ENCODE measurements at places on chromosomes 7 and 10.

- peak; percentile 72 for DNase-seq
These were observed 13.9 kb downstream of the OSBPL3 start for GRCh38 chr7:24965831-24966708.

DNA sequence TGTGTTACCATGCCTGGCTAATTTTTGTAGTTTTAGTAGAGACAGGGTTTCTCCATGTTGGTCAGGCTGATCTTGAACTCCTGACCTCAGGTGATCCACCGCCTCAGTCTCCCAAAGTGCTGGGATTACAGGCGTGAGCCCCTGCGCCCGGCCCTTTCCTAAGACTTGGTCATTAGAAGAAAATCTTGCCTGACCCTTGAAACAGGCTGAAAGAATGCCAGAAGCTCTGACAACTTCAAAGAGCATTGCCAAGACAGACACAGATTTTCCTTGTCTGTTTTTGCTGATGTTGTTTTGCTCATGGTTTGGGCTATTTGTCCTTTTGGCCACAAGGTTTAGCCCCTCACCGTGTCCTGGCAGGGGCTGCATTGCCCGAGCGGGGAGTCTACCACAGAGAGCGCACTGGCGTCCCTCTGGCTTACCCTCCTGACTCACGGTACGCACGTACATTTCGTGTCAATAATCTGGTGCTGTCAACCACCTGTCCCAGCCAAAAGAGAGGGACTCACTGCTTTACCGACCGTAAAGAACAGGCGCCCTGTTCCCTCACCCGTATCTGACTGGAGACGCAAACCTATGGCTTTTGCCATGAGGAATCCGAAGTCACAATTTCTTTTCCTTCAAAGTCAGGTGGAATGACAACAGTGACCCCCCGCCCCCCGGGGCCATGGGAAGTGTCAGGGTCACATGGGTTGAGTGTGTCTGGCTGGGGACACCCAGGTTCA, 10.1 kb upstream of the INPP5A start:
- no peak for DNase-seq

DNA sequence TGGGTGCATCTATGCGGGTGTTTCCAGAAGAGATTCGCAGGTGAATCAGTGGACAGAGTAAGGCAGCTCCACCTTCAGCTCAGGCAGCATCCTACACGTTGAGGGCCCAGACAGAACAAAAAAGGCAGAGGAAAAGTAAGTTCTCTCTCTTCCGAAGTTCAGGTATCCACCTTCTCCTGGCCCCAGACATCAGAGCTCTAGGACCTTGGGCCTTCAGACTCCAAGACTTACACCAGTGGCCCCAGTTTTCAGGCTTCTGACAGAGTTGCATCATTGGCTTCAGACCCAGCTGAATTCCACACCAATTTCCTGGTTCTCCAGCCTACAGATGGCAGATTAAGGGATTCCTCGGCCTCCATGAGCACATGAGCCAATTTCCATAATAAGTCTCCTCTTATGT, 102.2 kb upstream of the GPR26 start:
- no peak for DNase-seq

DNA sequence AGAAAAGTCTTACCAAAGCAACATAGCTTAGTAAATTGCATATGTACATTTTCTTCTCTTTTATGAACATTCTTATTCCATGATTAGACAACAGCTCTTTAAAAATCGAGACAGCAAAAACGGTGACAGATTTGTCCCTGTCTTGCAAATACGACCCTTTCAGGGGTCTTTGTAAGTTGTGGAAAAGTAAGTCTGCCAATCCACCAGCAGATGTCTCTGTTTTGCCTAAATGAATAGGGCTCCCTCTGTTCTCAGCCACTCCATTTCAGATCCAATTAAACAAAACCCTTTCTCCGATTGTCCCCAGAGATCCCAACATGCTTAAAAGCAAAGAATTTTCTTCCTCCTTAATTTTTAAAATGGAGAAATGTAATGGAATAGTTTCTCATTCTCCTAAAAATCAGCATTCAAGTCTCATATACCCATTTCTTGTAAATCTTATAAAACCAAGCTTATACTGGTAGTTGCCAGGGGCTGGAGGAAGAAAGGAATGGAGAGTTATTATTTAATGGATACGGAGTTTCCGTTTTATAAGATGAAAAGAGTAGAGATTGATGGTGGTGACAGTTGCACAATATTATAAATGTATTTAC, 61.0 kb upstream of the NFE2L3 start:
- peak; percentile 80 for DNase-seq

DNA sequence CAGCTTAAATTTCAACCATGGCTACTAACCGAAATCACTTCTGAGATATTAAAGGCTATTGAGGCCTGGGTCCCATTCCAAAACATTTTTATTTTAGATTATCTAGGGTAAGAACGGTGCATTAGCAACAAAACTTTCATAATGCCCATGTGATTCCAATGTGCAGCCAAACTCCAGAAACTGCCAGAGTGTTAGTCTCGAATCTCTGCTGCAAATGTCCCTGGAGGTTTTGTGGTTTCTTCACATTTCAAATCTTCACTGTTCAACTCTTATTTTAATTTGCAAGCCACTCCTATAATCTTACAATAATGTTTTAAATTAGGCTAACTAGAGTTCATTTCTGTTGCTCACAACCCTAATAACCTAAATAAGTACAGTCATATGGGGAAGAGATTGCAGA, 357.0 kb downstream of the PHF14 start:
- DNase-seq: no peak

GRCh38 chr10:121854809-121855445, 72.9 kb downstream of the ATE1 start:
- DNase-seq: no peak

DNA sequence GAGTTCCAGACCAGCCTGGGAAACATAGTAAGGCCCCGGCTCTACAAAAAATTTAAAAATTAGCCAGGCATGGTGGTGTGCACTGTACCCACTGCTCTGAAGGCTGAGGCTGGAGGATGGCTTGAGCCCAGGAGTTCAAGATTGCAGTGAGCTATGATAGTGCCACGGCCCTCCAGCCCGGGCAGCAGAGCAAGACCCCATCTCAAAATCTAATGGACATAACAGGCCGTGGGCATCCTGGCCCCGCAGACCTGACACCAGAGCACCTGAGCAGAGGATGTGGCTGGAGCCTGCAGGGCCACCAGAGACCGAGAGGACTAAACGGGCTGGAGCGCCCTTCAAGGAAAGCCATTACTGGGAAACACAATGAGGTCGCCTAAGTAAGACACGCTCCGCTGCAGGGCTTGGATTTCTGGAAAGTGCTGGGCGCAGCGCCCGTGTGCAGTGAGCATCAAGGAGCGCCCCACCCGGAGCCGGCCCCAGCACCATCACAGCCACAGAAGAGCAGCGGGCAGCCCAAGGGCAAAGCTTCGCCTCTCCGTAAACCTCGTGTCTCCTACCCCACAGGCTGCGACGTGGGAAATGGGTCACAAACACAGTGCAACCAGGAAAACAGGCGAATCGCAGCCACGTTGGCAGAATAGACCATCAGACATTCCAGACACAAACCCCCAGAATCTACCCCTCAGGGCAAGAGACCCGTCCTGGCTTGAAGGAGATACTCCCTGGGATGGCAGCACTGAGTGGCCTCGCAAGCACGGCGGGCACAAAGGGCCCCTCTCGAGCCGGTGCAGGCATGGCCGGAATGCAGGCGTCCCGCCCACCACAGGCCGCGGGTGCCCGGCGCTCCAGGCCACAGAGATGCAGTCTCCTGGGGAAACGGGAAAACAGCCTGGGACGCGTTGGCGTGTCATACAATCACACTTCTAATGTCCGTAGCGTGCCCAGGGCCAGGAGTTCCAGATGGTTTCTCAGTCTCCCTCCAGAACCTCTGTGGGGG, 4.9 kb downstream of the RADIL start:
- DNase-seq: peak; percentile 69

GRCh38 chr10:68301790-68302502, 29.9 kb upstream of the HNRNPH3 start:
- no peak for DNase-seq

DNA sequence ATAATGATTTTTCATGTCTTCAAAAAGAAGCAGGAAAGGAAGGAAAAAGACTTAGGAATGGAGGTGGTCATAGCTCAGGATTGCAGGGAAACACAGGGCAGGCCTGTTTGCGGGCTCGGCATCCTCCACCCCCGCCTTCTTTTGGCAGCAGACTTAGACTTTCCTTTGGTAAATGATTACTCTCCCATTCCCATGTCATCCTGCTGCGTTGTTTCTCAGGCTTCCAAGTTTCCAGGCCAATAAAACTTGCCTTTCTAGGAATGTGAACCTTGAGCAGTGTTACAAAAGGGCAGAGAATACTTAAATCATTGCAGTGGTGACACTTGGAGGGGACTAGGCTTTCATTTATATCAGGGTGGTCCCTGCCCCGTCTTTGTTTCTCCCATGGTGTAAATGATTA, 34.0 kb upstream of the DGKB start:
- DNase-seq: no peak

DNA sequence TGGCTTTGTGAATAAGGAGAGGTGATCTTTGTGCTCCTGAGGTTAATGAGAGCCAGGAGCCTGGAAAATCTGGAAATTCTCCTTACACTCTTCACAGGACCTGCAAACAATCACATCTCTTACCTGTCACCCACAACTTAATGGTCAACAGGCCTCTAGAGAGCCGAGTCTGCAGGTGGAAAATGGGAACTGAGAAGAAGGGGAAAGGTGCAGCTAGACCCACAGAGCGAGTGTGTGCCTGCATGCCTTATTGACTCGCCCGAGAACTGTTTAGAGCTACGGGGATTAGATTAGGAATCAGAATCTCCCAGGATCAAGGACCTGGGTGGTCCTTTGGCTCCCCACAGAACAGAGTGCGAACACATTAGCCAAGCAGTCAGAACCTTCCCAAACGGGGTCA, 329.6 kb downstream of the PTEN start:
- no peak for DNase-seq

DNA sequence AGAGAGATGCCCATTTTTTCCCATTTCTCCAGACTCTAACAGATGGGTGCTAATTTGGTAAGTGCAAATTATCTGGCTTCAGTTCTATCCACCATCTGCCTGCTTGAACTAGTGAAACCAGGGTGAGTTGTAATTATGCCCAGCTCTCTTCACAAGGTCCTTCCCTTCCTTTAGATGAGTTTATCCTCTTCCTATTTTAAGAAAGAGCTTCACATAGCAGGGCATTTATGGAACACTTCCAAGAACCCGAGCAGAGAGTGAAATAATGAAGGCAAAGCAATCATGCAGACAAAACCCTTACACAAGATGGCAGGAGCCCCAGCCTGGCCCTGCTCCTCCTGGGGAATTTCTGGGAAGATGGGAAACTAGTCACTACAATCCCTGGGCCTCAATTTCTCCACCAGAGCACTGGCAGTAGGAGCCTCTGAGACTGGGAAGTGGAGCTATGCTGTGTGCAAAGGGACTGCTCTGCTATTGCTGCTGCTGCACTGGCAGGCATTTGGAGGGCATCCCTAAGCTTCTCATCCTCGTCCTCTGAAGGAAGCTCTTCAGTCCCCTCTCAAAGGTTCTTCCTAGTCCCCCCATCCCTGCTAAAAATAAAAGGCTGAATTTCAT, 33.7 kb upstream of the PLXNA4 start:
- no peak for DNase-seq

DNA sequence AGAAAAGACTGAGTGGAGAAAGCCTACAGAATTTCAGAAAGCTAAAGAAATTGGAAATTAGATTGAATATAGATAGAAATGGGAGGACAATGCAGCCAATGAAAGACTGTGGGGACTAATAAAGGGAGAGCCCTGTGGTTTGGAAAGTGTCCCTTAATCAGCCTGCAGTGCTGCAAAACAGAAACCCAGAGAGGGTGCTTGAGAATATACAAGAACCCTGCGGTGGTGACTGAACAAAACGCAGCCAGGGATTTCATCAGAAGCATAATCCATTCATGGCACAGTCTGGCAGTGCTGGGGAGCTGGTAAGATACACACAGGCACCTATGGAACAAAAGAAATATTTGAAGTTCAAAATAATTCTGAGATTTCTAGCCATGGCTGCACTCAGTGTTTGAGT, 19.1 kb downstream of the CEP41 start:
- DNase-seq: peak; percentile 97

DNA sequence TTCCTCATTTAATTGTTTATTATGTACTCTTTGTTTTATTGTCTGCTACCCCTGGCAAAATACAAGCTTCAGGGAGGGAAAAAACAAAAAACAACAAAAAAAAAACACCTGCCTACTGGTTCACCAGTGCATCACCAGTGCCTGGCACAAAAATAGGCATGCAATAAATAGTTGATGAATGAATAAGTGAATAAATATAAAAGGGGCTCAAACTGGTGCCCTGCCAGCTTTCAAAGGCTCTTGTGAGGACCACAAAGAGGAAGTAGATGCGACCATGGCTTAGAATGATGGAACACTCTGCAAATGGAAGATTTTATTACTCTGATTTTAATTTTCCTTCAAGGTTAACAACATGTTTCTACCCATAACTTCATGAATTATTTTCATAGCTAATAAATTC, 213.0 kb upstream of the INHBA start:
- no peak for DNase-seq

GRCh38 chr10:74836877-74837276, 10.5 kb downstream of the KAT6B start:
- no peak for DNase-seq

DNA sequence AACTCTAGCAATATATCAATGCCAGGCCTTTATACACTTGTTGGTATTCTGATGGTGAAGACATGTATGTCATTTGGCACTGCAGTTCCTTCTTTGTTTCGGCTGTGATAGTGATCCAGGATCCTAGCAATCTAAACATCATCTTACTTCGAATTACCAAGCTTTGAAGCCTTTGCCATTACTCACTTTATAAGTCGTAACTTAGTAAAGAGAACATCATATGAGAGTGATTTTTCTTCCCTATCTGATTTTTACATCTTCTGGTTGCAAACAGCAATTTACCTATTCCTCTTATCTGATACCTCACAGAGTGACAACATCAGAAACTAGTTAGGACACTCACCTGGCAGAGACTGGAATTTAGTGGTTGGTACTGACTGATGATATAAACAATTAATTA, 7.6 kb upstream of the BPGM start:
- DNase-seq: no peak

- no peak for DNase-seq
These were observed 4.7 kb downstream of the ZNF488 start for GRCh38 chr10:47379445-47379785.

DNA sequence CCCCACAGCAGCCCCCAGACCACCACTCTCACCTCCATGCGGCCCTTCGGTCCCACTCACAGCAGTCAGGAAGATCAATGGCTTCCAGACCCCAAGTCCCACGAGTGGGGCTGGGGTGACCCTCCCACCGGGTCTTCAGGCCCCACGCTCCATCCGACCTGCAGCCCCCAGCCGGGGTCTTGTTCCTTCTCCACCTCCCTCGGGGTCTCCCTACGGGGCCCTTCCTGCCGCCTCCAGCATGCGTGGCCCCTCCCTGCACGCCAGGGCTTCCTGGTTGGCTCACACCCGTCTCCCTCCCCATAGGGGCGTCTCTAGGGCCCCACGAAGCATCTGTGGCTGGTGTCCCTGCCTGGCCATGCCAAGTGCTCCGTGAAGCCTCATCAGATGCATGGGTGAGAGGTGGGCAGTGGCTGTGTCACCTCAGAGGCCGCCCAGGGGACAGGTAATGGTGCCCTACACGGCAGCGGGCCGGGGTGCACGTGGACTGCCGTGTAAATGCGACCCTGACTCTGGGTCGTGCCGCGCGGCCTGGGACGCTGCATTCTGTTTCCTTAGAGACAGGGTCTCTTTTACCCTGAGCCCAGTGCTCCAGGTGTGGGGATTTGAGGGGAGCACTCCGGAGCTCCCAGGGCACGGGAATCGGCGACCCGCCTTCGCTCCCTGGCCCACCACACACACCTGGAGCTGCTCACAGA, 19.9 kb downstream of the ADAP1 start:
- no peak for DNase-seq

- DNase-seq: no peak
These were observed 1078.2 kb upstream of the LRRTM3 start for GRCh38 chr10:65847436-65848230.

Data from DMS79 (cell line).